ENCODE measurements at places on chromosomes 1 and 21. TPM values are rescaled to one million over a fixed set of nuclear protein-coding genes. Genes with fewer than 3 reads are reported as not detected.

Gene PRAMEF17
- total RNA-seq, result not detected

Gene TRIM67
- not detected for total RNA-seq

Gene LCA5L
- total RNA-seq, result 2.7 TPM

Gene ZNF683
- total RNA-seq, result not detected

Gene PDE9A
- not detected for total RNA-seq
